ENCODE measurements at places on chromosomes 1 and 21. TPM values are rescaled to one million over a fixed set of nuclear protein-coding genes. Genes with fewer than 3 reads are reported as not detected.

Gene VANGL2
- total RNA-seq, result 68.7 TPM

Gene SYPL2
- total RNA-seq, result 0.38 TPM

- peaks cover 11% of the 10 kb centered on the region for H3K36me3 ChIP-seq
- H3K4me1 ChIP-seq, result no peaks in the 10 kb centered on the region
- H3K27ac ChIP-seq, result no peak overlapping the region
- no peak overlapping the region for H3K4me3 ChIP-seq
- no peaks in the 10 kb centered on the region for H3K27me3 ChIP-seq
- DNase-seq, result no peak
Measured at GRCh38 chr1:147626739-147627138, 43.6 kb downstream of the ACP6 start.

Gene ERICH3
- not detected for total RNA-seq

DNA sequence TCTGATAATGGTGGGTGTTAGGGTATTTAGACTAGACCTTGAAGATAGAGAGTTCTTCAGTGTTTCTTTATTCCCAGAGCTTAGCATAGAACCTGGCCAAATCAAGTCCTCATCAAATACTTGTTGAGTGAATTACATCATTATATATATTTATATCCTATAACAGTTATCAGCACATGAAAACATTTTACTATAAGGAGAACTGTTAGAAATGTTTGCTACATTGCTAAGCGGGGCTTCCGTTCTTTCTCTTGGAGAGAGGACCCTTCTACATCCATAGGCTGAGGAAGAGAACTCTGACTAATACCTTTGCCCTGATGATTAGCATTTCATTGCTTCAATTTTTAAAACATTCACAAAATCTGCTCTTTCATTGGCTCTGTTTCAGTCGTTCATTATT lies 66.5 kb upstream of the NBL1 start:
- no peaks in the 10 kb centered on the region for H3K36me3 ChIP-seq
- H3K4me1 ChIP-seq, result no peaks in the 10 kb centered on the region
- no peak overlapping the region for H3K27ac ChIP-seq
- no peak for DNase-seq
- H3K4me3 ChIP-seq, result no peak overlapping the region
- H3K27me3 ChIP-seq, result peaks cover 65% of the 10 kb centered on the region

- no peaks in the 10 kb centered on the region for H3K4me1 ChIP-seq
- H3K4me3 ChIP-seq, result no peak overlapping the region
- no peak overlapping the region for H3K27ac ChIP-seq
- DNase-seq, result no peak
Measured at GRCh38 chr1:241101622-241102021, 255.4 kb downstream of the RGS7 start.

DNA sequence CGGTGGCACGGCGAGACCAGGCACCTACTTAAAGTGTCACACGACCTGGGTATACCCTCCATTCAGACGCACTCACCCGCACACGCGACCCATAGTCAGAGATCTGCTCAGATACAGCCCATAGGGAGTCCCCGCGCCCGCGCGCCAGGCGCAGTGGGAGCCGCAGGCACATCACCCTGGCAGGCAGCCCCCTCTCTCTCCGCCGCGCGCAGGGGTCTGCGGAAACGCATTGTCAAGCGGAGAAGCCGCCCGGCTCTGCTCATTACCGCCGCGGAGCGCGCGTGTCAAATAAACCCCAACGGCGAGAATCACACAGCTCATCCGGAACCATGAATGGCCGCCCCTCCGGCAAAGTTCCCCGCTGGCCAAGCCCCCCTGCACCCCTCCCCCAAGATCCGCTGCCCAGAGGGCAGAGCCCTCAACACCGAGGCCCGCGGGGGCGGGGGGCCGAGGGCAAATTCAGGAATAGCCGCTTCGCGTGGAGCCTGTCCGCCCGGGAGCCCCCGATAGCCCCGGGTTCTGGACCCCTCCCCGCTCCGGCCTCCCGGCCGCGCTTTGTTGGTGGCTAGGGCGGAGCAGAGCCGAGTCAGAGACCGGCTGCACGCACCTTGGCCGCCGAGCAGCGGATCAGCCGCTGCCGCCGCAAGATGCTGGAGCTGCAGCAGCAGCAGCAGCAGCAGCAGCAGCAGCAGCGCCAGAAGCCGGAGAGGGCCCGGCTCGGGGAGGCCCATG lies 522 bp downstream of the LRP8 start:
- H3K4me1 ChIP-seq, result peaks cover 11% of the 10 kb centered on the region
- H3K36me3 ChIP-seq, result peaks cover 23% of the 10 kb centered on the region
- H3K27ac ChIP-seq, result peak overlapping the region; percentile 81

DNA sequence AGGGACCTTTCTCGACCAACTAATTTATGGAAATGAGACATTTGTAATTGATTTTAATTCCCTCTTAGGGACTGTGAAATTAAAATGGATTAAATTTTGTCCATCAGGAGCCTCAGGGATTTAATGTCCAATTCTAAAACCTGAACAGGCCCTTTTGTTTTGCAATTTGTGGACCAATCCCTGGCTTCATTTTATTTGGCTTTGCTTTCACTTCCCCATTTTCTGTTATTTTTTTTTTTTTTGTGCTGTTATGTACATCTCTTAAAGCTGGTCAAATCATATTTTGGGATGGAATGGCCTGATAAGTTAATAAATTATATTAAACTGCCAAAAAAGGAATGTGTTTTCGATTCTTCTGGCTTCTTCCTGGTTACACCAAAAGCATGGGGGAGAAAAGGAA lies 28.9 kb downstream of the ZSCAN20 start:
- DNase-seq, result no peak
- no peak overlapping the region for H3K4me3 ChIP-seq
- no peak overlapping the region for H3K27ac ChIP-seq

Gene CCDC190
- not detected for total RNA-seq

DNA sequence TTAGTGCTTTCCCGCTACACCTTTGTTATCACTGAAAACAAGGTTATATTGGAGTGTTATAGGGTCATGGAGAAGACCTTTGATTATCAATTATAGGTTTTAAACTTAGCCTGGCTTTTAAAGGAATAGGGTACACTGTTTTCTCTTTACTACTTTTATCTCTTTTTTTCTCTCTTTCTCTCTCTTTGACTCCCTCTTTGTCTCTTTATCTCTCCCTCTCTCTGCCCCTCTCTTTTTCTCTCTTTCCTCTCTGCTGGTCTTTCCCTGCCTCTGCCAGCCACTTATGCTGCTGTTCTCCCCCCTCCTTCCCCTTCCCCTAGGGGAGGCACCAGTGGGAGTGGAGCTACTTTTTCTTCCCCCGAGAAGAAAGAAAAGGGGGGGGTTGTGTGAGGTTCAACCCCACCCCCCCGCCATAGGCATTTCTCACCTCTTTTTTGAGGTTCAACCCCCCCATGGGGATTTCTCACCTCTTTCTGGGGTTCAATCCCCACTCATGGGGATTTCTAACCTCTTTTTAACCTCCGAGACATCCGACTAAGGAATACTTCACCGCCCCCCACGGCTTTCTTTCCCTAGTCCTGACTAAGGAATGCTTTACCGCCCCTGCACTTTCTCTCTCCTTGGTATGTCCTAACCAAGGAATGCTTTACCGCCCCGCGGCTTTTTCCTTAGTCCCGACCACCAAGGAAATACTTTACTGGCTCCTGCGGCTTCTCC lies 17.2 kb upstream of the ZBTB8B start:
- no peak overlapping the region for H3K4me3 ChIP-seq
- peak; percentile 90 for DNase-seq
- peak overlapping the region; percentile 50 for H3K27ac ChIP-seq
- peaks cover 8% of the 10 kb centered on the region for H3K4me1 ChIP-seq
- no peaks in the 10 kb centered on the region for H3K36me3 ChIP-seq

- H3K27ac ChIP-seq, result no peak overlapping the region
- H3K4me1 ChIP-seq, result no peaks in the 10 kb centered on the region
- no peaks in the 10 kb centered on the region for H3K27me3 ChIP-seq
- no peak for DNase-seq
- H3K36me3 ChIP-seq, result no peaks in the 10 kb centered on the region
- H3K4me3 ChIP-seq, result no peak overlapping the region
Measured at GRCh38 chr1:118866330-118866729, 121.8 kb downstream of the TBX15 start.

- H3K27me3 ChIP-seq, result no peaks in the 10 kb centered on the region
- DNase-seq, result no peak
- H3K27ac ChIP-seq, result no peak overlapping the region
- H3K4me3 ChIP-seq, result no peak overlapping the region
- H3K4me1 ChIP-seq, result peaks cover 11% of the 10 kb centered on the region
- no peaks in the 10 kb centered on the region for H3K36me3 ChIP-seq
Measured at GRCh38 chr1:164796916-164797315, 237.9 kb downstream of the PBX1 start.

GRCh38 chr1:169326956-169327268 lies 40.7 kb downstream of the NME7 start:
- no peaks in the 10 kb centered on the region for H3K4me1 ChIP-seq
- H3K27ac ChIP-seq, result no peak overlapping the region
- H3K27me3 ChIP-seq, result no peaks in the 10 kb centered on the region
- H3K36me3 ChIP-seq, result no peaks in the 10 kb centered on the region
- H3K4me3 ChIP-seq, result no peak overlapping the region

- no peaks in the 10 kb centered on the region for H3K4me1 ChIP-seq
- no peaks in the 10 kb centered on the region for H3K27me3 ChIP-seq
- H3K4me3 ChIP-seq, result no peak overlapping the region
- H3K27ac ChIP-seq, result no peak overlapping the region
- H3K36me3 ChIP-seq, result no peaks in the 10 kb centered on the region
Measured at GRCh38 chr1:106753066-106753465, 303.4 kb upstream of the PRMT6 start.

Gene KCNK2
- total RNA-seq, result 0.15 TPM
